Thyroid gland (tissue), 4 donors: ENCODE measurements at places on chromosomes 1 and 21. TPM values are rescaled to one million over a fixed set of nuclear protein-coding genes. Genes with fewer than 3 reads are reported as not detected.
A peak's percentile ranks its signal among the peaks of the same experiment; 100 is the strongest.

DNA sequence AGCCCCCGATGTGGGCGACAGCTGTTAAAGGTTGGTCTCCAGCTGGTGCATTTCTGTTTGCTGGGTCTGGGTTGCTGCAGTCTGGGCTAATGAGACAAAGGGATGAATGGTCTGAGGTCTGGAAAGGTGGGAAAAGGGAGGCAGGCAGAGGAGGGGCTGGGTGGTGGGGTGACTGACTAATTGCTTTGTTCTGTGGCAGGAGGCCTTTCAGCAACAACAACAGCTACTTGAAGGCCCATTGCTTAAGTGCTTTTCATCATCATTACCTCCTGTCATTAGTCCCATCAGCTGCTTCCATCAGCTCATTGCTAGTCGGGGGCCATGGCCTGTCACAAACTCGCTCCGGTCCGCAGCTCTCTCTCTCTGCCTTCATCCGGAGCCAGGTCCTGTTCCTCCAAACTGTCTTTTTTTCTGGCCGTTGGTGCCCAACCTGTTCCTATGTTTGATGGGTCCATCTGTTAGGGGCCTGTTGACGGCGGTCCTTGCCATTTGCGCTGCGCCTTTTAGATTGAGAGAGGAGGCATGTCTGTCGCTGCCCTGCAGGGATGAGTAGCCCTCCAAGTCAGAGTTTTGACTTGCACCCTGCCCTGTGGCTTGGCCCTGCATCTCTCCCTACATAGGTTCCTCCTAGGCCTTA is 105.6 kb upstream of the PLXNA2 start:
- no peak for DNase-seq

DNA sequence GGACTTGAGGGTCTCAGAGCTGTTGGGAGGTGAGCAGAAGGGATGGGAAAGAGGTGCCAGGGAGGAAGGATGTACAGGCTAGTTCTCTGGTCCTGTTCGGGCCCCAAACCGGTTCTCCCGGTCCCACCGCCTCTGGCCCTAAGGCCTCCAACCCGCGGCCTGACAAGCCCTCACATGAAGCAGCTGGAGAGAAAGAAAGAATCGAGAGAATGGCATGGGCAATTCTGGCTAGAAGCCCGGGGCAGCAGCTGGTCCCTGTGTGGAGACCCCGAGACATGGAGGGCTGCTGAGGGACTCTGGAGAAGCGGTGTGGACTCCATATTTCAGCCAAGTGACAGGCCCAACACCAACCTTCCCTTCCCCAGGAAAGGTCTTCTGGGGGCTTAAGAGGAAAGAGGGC is 730 bp downstream of the CDC42SE1 start:
- peak; percentile 83 for DNase-seq

DNA sequence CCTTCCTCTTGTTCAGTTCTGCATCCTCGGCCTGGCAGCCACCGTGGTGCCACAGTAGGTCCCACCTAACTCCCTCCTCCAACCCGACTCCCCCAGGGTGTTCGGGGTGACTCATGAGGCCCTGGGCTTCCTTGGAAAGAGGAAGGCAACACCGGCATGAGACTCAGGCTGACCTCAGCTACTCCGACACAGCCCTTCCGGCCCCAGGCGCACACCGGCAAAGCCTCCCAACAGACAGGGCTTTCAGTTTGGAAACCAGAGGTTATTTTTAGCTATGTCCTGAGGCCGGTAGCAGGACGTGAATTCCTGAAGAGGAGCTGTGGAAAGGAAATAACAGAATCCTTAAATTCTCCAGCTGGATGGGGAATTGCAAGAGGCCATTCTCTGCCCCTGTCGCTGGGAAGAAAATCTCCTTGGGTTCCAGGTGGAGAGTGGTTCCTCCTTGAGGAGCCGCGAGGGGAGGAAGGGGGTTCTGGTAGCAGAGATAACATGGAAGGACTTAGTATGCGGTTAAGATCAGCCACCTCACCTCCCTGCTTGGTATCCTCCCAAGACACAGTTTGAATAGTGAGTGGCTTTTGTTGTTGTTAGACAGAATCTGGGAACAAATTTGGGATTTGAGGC is 24.4 kb downstream of the PLXNA2 start:
- no peak for DNase-seq

- DNase-seq, result no peak
These were observed 25.2 kb upstream of the CDCA8 start for GRCh38 chr1:37667023-37667671.

Gene DCDC2B
- total RNA-seq, result not detected

DNA sequence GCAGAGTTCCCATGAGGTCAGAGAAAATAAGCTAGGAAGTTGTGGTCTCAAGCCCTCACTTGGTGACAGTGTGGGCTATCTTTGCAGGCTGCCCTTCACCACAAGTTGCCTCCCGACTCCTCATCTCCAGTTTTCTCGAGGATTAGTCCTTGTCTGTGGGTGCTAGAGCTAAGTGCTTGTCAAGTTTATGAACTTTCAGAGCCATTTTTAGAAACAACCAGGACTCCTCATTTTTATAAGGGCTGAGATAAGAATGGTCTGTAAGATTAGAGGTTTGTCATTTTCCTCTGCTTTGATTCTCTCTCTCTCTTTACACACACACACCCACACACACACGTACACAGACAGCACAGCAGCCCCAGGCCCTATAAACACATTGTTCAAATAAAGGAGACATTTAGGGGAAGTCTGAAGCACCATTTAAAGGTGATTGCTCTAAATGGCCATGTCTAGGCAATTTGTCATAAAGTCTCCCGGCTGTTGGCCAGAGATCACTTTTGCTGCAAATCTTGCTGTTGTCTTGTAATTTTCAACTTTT is 127.2 kb downstream of the LACTBL1 start:
- no peak for DNase-seq

DNA sequence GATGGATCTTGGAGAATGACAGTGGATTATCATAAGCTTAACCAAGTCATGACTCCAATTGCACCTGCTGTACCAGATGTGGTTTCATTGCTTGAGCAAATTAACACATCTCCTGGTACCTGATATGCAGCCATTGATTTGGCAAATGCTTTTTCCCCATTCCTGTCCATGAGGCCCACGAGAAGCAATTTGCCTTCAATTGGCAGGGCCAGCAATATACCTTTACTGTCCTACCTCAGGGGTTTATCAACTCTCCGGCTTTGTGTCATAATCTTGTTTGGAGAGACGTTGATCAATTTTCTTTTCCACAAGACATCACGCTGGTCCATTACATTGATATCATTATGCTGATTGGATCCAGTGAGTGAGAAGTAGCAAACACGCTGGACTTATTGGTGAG is 20.1 kb downstream of the ZNF691 start:
- DNase-seq, result no peak

Gene SERPINC1
- not detected for total RNA-seq

Gene CLIC6
- 23.9 TPM for total RNA-seq

DNA sequence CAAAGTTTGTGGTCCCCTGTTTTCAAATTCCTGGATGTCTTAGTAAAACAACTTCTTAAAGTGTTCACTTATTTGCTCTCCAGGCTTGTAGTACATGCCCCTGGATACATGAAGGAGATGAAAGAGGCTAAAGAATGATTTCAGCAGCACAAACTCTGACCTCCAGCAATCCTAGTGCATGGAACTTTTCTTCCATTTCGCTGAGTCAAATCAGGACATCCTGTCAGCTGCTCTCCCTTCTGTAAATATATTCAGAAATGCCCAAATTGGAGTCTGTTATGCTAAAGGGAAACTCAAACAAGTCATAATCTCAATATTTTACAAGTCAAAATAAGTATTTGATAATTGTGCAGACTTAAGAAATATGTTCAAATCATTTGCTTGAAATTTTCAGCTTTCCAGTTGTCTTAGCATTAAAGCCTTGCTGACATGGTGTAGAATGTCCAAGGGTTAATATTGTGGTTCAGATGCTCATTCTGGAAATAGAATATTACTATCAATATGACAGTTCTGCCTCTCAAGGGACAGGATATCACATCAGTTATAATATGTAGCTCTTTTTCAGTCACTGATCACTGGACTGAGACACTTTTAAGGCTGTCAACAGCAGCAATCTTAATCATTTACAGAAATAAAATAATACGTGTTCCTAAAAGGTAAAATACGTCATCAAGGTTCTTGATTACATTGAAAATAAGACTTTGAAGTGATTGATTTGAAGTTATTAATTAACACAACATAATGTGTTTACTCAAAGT is 1157.3 kb downstream of the PLA2G4A start:
- DNase-seq, result no peak

Gene LAMC1
- total RNA-seq, result 150 TPM

- no peak for DNase-seq
These were observed 393.2 kb upstream of the SPAG17 start for GRCh38 chr1:118578276-118578675.

- no peak for DNase-seq
These were observed 1203.9 kb downstream of the AMY1C start for GRCh38 chr1:104953555-104953954.

DNA sequence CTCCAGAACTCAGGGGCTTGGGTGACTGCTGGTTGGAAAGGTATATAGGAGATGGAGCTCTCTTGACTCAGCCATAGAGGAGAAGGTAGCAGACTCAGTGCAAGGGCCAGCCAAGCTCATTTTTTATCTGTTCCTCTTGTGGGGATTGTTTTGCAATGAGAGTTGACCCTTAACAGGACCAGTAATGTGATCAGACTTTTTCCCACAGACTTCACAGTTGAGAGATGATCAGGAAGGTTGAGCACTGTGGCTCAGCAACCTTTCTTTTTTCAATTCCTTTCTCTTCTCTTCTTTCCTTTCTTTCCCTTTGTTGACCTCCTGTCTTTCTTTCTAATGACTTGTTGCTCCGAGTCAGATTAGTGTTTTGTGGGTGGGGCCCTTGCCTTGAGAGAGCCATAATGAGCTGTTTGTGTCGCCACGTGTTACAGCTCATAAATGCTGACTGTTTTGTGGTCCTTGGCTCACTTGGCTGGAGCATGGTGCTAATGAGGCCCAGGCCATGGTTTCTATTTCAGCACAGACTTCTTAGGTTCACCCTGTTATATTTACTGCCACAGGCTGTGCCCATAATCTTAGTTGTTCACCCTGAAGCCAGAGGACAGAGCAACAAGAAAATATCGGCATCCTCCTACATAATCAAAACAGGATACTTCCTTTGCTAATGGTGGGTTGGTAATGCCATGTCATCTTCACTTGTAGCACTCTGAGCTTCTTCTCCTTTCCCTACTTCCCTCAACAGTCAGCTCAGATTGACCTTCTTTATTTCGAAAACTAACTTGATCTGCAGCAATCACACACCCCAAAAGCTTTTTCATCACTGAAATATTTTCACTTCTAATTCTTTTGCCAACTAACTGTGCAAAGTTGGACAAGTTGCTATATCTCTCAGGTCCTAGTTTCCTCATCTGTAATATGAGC is 13.9 kb downstream of the ADAM30 start:
- DNase-seq, result no peak

Gene IL12RB2
- 0.98 TPM for total RNA-seq

Gene TFF3
- 4,817 TPM for total RNA-seq
